ENCODE measurements at places on chromosomes 2 and 18.

GRCh38 chr18:44819944-44820510 is 139.3 kb downstream of the SETBP1 start:
- no peak for DNase-seq

DNA sequence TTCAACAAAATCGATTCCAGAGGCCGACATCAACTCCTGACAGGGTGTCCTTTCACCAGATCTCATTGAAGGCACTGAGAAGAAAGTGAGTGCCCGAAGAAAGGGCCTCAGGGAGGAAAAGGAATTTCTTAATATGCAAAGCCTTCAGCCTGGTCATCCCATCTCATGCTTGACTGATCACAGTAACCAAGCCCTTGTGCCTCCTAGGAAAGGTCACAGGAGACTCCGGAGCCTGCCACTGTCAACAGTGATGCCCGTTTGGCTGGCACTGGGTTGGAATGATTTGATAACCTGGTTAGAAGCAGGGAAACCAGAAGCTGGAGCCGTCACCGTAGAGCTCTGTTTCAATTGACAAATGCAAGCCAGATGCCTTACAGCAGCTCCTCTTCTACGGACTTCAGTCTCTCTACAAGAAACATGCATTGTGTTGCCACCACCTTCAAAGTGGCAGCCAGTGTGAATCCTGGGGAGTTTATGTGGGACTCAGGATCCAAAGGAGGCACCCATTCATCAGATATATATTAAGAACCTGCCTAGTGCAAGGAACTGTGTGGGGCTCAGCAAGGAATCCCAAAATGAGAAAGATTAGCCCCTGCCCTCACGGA is 24.6 kb downstream of the COX7A2L start:
- DNase-seq = no peak

- no peak for DNase-seq
Observed at GRCh38 chr2:159561786-159562185, 54.6 kb downstream of the BAZ2B start.

- DNase-seq = no peak
Observed at GRCh38 chr18:68504441-68505177, 210.3 kb downstream of the TMX3 start.

DNA sequence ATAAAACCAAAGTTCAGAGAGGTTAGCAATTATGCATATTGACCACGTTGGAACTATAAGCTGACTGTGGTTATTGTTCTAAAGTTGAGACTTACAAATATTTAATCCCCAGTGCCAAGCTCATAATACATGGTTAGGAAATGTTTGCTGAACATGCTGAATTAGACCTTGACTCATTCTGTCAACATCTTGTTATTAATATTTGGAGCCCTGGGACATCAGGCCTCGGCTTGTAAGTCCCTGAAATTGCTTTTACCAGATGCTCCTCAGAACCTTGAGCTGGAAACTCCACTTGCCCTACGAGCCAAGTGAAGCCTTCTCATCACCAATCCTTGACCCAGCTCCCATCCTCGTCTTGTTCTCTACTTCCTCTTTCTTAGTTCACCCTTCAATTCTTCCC is 21.2 kb downstream of the DYNAP start:
- DNase-seq = peak; percentile 18

- DNase-seq = no peak
Observed at GRCh38 chr18:5979176-5979888, 84.0 kb upstream of the TMEM200C start.

DNA sequence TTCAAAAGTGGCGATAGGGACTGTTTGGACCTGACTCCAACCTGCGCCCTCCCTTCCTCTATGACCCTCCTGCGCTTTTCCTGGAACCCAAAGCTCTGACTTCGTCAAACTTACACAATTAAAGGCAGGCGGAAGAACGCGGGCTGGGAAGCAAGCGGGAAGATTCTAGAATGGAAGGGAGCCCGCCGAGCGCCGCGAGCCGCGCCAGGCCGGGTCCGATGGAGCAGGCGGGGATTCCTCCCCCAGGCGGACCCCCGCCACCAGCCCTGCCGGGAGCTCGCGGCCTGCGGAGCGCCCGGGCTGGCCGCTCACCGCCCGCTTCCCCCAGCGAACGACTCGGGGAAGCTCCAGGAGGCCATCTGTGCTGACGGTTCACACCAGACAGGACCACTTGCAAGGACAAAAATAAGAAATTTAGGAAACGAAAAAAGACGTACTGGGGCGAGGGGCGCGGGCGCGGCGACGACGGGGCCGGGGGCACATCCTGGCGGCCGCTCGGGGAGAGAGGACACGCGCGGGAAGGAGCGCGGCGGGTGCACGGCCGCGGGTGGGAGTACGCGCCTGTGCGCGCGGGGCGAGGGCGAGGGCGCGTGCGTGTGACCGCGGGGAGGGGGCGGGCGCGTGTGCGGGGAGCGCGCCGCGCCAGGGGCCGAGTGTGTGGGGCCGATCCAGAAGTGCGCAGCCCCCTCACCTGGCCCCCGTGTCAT is 1.1 kb upstream of the SALL3 start:
- DNase-seq = no peak

DNA sequence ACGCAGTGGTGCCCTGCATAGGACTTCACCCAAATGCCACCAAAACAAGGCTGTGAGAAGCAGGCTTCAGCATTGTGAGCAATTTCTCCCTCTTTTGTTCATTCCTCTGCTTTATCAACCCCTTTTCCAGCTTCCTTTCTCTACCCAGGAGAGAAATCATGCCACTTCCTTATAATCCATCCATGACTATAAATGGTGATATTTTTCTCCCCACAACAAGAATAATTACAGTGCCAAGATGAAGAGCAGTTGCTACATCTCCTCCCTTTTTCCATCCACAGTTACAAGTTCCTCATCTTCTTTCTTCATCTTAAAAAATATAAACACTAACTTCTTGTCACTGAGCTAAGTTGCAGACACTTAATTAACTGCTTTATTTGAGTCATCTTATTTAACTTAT is 167.2 kb downstream of the ANTXR1 start:
- no peak for DNase-seq

DNA sequence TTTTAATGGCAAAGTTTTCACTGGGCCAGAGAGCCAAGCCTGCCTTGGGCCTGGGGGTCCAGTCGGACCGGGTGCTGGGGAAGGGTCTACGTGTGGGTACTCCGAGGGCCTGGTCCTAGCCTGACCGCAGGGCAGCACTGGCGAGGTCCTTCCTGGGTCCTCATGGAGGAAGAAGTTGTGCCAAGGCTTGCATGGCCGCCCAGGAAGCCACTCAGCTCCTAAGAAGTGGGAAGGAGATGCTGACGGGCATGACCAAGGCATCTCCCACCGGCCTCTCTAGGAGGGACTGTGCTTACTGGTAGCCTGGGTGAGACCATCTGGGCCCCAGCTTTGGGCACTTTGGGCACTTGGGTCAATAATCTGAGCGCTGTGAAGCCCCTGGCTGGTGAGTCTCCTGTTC is 22.6 kb downstream of the CIB4 start:
- no peak for DNase-seq

DNA sequence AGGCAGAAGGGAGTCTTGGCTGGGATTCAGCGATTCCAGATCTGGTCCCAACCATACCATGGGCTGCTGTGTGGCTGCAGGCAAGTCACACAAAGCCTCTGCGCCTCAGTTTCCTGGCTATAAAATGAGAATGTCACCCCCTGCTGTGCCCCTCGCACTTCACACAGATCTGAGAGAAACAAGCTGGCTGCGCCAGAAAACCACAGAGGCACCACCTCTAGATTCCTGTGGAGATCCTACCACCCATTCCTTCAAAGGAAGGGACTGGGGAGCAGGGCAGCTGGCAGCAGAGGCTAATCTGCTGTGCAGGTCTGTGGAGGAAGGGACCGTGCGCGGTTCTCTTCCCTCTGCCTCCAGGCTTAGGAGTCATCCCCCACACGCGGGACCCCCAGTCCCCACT is 19.8 kb downstream of the NEURL3 start:
- DNase-seq = no peak

DNA sequence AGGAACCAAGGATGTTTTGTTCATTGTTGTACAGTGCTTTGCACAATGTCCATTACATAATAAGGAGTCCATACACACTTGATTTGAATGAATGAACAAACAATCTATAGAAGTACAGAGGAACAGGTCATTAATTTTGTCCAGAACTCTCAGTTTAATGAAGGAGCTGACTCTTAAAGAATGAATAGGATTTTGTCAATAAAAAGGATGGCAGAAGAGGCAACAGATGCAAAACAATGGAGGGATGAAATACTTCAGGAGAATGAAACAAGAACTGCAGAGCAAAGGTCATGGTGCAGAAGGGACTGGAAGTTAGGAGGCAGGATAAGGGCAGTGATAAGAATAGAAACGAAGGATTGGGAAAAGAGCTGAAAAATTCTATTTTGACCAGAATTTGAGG is 28.7 kb upstream of the COL5A2 start:
- DNase-seq = no peak

GRCh38 chr2:233810385-233810784 is 32.3 kb downstream of the MROH2A start:
- DNase-seq = no peak

DNA sequence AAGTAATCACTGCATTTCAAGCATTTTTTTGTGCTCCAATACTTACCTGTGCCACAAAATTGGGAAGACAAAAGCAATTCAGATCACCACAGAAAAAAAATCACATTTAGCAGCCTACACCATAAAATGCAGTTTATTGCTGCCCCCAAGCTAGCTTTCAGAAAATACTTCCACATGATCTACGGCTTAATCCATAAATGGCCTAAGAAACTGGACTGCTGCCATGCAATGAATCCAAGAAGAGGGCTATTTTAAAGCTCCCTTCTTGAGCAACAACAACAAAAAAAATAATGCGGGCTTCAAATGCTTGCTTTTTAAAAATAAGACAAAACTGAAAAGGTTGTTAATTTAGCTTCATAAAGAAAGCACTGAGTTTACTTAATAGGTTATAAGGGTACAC is 272.3 kb downstream of the RAD51AP2 start:
- DNase-seq = no peak

DNA sequence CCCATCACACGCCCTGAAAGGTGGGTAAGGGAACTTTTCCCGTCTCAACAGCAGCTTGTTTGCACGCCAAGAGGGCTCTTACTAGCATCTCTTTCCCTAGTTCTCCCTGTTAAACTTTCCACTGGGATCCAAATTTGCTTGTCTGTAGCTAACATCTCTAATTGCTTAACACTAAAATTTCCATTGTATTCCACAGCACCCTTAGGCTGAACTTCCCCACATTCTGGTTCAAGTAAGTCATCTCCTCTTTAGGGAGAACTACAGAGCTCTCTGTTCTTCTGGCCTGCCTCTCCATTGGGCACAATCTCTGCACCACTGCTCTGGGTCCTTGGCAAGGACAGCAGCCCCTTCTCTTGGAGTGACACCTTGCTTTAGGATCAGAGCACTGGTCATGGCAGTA is 24.0 kb downstream of the UNC50 start:
- no peak for DNase-seq

- DNase-seq = no peak
Observed at GRCh38 chr2:160694221-160694620, 200.6 kb upstream of the RBMS1 start.

DNA sequence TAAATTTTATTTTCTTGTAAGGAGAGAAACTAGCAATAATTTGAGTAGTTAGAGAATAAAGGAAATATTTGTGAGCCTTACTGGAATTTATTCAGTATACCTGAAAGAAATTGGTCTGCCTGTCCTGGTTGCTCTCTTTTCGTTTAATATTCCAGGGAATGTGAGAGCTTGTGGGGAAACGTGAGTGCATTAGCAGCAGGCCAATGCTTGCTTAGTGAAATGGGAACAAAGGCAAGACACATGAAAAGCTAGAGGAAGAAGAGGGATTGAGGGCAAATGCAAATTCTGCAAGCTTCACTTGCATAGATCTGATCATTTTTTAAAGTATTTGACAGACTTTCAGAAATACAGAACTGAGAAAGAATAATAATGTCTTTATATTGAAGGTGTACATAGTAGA is 111.0 kb downstream of the ERBB4 start:
- no peak for DNase-seq

DNA sequence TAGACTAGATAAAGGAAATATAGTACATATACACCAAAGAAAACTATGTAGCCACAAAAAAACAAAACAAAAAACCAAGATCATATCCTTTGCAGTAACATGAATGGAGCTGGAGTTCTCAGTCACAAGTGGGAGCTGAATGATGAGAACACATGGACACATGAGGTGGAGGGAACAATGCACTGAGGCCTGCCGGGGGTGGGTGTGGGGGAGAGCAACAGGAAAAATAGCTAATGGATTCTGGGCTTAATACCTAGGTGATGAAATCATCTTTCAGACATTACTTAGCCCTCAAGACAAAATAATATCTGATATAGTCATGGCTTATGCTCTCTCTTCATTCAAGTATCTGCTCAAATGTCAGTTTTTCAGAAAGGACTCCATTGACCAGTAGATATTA is 930.6 kb downstream of the LRP1B start:
- DNase-seq = no peak

DNA sequence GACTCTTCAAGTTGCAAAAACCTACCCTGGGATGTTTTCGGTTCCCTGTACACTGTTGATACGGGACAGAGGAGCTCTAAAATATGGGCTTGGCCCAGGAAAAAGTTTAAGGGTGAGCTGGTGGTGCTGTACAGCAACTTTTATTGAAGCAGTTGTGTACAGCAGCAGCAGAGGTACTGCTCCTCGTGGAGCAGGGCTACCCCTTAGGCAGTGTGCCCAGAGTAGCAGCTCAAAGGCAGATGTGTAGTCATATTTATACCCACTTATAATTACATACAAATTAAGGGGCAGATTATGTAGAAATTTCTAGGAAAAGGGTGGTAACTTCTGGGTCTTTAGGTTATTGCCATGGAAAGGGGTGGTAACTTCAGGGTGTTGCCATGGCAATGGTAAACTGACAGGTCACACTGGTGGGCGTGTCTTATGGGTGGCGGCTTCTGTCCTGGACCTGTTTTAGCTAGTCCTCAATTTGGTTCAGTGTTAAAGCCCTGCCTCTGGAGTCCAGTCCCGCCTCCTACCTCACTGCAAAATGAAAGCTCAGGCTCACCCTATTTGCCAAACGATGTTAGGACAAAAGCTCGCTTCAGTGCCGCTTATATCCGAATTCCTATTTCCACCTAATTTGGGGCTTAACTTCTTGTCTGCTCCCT is 203.2 kb downstream of the ETAA1 start:
- DNase-seq = no peak

- no peak for DNase-seq
Observed at GRCh38 chr2:113225263-113226259, 51.8 kb downstream of the PSD4 start.

- DNase-seq = no peak
Observed at GRCh38 chr2:73998933-73999332, 14.2 kb downstream of the TET3 start.

DNA sequence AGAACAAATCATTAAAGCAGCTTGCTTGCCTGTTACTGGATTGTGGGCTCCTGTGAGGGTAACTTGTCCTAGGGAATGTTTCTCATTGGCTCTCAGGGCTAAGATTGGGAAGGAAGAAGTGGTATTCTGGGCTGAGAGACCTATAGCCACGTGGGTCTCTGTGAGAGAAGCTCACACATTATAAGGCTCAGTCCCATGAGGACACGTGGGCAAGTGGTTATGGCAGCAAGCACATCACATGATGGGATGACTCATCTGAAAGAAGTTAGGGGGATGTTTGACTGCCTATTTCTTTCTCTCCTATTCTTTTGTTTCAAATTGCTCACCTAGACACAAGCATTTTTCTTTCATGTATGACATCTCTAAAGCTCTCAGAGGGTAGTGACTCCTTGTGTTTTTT is 418.0 kb upstream of the ST6GAL2 start:
- no peak for DNase-seq
